ENCODE measurements at places on chromosomes 7 and 10.

GRCh38 chr7:39624442-39624807, 1.1 kb downstream of the RALA start:
- no peak for DNase-seq

DNA sequence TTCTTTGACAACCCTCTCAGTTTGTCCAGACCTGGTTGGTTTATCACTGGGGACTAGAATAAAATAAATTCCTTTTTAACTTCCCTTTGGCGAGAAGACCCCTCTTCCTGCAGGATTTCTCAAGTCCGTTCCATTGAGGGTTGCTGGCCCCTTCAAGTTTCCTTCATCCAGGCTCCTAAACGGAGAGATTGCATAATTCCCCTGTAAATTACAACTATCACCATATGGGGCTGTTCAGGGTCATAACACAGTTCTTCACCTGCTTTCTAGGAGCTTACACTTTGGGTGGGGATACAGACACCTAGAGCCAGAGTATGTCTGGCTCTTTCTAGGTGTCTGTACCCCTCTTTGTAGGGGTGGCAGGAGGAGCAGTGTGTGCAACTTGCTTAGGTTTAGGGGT, 3.3 kb upstream of the COPS6 start:
- no peak for DNase-seq

DNA sequence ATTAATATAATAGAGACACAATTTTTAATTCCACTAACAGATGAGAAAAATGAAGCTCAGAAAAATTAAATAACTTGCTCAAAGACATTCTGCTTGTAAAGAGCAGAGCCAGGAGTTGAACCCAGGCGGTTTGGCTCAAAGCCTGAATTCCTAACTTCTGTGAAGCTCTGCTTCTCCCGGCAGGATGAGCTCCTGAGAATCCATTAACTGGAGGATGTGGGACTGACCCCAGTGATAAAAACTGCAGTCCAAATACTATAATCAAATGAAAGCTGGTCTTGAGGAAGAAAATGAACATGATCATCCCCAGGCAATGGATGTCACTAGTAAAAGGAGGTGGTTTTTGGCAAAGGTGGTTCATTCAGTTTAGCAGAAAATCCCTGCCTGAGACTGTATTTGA, 898.2 kb downstream of the CCSER2 start:
- no peak for DNase-seq

GRCh38 chr10:100886091-100886490, 26.7 kb upstream of the SLF2 start:
- DNase-seq: no peak

- DNase-seq: no peak
These were observed 14.9 kb upstream of the GIMAP8 start for GRCh38 chr7:150435390-150436073.
